Activated gamma-delta T cell treated with Interleukin-2 at 50 U/mL for 16 hours (primary cell): ENCODE measurements at places on chromosomes 5 and 9.

DNA sequence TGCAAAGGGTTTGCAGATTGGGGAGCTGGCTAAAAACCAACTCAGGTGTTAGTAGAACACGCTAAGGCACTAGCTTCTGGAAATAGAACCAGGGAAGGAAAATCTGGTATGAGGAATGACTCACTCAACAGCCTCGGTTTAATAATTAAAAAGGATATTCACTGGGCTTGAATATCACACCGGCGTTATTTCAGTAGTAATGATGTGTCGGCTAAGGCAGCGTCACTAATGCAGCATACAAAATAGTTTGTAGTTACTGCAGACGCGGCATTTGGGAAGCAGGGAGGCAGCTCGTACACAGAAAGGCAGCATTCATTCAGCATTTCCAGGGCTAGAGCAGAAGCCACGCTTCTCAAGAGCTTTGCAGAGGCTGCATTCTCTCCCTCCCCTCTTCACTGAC, 1.7 kb downstream of the ADRA1B start:
- no peak for DNase-seq

DNA sequence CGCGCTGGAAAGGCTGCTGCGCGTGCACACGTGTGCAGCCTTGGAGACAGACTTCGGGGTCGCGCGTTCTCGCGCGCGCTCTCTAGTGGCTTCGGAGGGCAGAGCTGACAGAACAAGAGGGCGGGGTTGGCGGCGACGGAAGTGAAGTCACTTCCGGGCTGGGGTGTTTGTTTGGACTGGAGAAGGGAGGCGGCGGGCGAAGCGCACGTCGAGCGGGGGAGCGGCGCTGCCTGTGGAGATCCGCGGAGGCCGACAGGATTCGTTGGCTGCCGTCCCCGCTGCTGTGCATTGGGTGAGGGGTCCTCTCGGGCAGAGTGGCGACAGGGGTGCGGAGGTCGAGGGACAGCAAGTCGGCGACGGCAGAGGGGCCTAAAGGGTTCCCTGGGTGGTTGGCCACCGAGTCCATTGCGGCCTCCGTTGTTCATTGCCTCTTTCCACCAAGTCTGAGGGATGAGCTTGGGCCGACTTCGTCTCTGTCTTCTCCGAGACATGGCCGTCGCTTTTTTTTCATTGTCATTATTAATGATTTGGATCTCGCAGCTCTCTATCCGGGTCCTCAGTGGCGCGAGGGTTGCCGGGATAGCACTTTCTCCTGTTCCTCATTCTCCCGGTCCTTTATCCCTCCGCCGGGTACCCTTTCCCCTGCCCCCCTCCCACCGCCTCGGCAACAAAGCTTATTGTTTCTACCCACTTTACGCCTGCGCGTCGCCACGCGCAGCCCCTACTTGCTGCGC, at the start of gene PAIP2:
Gene PAIP2 (plus strand): TSS at position 166 of the 734 bp plus-strand sequence. CDS start 21,931 bp downstream, outside the sequence.
- DNase-seq: peak; percentile 97

DNA sequence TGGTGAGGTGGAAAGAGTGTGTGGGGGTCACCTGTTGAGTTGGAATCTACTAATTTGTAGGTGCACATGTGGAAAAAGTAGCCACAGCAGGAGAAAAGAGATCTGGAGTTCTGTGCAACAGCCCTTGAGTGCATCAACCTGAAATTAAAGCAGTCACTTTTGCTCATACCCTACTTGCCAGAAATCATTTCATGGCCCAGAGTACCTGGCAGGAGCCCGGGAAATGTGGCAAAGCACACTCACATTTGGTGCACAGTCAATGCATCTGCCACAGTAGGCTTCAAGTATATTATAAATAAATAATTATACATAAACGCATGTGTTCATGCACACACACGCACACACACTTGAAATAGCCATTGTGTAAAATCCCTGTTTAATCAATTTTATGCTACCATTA, 203.0 kb downstream of the ICE1 start:
- DNase-seq: no peak

DNA sequence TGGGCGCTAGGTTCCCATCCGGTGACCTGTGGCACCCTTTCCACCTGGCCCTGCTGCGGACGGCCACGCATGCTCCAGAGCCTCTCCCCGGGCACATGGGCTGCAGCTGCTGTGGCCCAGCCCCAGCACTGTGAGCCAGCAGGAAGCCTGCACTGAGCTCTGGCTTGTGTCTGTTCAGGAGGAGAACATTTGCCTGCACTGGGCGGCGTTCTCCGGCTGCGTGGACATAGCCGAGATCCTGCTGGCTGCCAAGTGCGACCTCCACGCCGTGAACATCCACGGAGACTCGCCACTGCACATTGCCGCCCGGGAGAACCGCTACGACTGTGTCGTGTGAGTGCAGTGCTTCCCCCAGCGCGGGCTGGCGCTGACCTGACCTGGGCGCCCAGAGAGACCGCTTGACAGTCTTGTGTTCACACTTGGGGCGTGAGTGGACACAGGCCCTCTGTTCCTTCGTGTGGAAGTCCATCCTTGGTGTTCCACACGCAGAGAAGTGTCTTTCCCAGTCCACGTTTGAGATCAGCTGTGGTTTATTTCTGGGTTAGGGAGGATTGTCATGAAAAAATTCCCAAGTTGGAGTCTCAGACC, 66.2 kb upstream of the CACNA1B start:
- no peak for DNase-seq

- no peak for DNase-seq
Measured at GRCh38 chr5:100595812-100596173, 60.6 kb downstream of the FAM174A start.

- no peak for DNase-seq
Measured at GRCh38 chr9:94139672-94140417, 55.6 kb downstream of the PTPDC1 start.

DNA sequence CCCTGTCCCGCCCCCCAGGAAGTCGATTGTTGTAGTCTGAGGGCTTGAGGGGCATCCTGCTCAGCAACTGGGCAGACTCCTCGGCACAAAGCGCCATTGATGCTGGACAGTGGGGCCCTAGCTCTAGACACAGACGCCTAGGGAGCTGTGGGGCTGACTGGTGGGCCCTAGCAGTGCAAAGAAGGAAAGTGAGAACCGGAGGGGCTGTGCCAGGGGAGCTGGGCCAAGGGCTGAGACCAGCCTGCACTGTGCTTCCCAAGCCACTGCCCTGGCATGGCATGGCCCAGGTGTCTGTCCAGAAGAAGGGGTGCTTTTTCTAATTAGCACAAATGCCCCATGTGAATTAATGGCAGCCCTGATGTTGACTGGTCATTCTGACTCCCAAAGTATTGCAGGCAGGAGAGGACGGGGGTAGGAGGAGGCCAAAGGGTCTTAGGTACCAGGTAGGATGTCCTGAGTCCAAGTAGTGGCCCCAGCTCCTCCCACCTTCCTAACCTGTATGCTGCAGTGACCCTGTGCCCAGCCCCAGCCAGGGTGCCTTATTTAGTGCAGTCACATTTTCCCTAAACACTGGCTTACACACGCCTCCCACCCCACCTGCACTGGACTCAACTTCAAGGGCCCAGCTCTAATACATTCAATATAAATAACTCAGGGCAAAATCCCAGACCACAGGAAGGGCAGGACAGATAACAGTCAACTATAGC, 15.9 kb downstream of the TCF7 start:
- no peak for DNase-seq

- DNase-seq: no peak
Measured at GRCh38 chr9:678897-679296, 162.6 kb upstream of the DMRT1 start.

- DNase-seq: no peak
Measured at GRCh38 chr5:143213231-143213850, 190.1 kb downstream of the NR3C1 start.

DNA sequence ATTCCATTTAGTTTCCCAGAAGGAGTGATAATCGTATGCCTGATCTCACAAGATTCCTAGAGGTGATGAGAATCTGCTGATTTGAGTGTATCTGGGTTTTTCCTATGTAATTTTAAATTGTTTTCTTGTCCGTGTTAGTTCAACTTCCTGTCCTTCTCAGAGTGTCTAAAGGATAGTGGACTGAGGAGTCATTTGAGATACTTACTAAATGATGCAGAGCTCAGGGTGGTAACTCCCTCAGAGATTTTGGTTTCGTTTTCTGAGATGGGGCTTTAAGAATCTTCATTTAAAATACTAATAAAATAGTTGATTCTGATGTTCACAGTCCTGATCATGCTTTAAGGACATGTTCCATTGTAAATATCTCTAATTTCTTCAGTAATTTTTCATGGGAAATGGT, 30.3 kb downstream of the MELK start:
- no peak for DNase-seq

DNA sequence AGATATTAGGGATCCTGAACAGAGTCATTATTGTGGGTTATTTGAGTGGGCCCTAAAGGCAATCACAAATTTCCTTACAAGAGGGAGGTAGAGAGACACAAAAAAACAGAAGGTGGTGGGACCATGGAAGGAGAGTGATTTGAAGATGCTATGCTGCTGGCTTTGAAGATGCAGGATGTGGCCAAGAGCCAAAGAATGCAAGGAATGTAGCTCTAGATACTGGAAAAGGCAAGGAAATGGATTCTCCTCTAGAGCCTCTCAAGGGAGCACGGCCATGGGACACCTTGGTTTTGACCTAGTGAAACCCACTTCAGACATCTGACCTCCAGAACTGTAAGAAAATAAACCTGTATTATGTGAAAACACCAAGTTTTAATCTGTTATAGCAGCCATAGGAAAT, 53.8 kb downstream of the TTC39B start:
- DNase-seq: no peak

GRCh38 chr9:74496819-74497747, at the start of gene RORB:
RORB (plus strand) TSS chr9:74497335; CDS start chr9:74497977, 642 bp downstream.
- peak; percentile 20 for DNase-seq

DNA sequence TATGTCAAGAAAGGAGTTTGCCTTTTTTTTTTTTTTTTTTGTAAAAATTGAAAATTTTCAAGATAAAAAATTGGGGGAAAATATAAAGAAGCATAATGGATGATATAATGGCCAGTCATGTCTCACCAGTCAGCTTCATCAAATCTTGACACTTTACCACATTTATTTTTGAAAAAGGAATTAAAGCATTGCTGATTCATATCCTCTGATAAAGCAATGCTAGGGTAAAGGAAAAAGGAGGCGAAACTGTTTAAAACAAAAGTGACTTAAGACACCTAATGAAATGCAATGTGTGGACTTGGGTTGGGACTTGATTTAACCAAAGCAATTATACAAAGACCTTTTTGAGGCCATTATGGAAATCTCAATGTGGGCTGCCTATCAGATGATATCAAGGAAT, 208.5 kb downstream of the ARHGAP26 start:
- DNase-seq: no peak

- no peak for DNase-seq
Measured at GRCh38 chr5:135999406-136000139, 29.2 kb upstream of the TGFBI start.

DNA sequence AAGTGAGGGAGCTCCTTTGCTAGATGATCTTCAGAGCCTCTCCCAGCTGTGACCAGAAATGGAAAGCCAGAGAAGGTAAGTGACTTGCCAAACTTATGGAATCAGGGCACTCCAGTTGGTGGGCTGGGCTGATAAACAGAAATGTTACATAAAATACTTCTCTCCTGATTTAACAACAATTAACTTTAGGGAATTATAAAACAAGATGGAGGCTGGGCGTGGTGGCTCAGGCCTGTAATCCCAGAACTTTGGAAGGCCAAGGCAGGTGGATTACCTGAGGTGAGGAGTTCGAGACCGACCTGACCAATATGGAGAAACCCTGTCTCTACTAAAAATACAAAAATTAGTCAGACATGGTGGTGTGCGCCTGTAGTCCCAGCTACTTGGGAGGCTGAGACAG, 899 bp upstream of the MED10 start:
- DNase-seq: no peak

- DNase-seq: no peak
Measured at GRCh38 chr5:42436051-42436450, 12.8 kb downstream of the GHR start.

DNA sequence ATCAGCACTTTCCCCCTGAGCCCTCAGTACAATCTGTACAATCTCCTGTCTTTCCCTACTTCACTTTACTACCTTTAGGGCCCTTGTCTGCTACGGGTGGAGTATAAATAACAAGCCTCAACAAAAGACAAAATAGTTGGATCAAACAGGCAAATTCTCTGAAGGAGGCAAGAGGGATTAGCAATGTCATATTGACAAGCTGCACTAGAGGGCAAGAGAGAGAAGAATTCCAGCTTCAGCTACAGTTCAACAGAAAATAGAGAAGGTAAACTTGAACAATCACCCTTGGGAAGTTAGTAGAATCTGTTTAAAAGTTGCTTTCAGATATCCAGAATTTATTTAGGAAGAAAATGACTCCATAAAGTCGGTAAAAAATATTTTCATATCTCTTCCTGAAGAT, 68.4 kb upstream of the IZUMO3 start:
- DNase-seq: no peak

- DNase-seq: no peak
Measured at GRCh38 chr9:7946458-7946857, 146.9 kb upstream of the DMAC1 start.

GRCh38 chr5:92494508-92494907, 1086.5 kb downstream of the NR2F1-AS1 start:
- no peak for DNase-seq

DNA sequence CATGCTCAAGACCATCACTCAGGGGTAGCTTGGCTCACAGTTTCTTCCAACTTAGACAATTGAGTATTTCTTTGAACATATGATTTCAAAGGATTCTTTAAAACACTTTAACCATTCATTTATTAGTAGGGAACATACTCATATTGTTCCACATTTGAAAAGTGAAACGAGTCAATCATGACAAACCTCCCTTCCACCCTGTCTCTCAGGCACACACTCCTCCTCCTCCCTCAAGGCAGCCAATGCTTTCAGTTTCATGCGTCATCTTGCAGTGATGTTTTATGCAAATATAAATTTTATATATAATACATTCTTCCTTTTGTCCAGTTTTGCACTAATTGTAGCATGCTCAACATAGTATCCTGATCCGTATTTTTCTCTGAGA, 126.0 kb upstream of the BOD1 start:
- no peak for DNase-seq

DNA sequence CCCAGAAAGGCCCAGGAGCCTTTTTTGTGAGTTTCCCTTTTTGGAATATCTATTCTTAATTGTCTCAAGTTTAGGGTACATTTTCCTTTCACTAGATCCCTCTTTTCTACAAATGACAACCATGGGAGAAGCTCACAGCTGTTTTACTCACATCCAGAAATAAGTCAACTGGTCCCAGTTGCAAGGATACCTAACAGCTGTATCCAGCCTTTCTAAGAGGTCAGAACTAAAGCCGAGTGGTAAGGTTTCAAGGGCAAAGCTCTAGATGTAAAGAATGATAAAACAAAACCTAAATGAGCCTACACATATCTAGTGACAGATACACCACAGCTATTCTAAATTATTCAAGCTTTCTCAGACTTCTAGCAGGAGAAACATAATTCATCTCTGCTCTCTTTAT, 4.4 kb downstream of the FGF10 start:
- DNase-seq: no peak
